ENCODE measurements at places on chromosomes 2 and 18.

DNA sequence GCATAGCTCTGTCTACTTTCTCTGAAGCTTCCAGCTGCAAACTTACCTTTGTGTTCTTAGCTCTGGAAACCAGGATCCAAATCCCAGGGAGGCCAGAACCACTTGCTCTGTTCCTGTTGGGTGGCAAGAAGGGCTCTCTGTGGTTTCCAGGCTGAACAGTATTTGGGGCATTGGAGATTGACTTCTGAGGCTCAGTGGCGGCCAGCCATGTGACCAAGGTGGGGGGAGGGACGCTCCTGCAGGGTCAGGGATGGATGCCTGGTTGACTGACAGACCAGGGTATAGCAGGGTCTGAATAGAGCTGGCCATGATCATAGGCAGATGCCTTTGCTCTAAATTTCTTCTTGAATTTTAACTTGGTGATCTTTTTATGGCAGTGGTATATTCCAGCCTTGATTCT lies 15.1 kb downstream of the SLC4A5 start:
- DNase-seq, result no peak

DNA sequence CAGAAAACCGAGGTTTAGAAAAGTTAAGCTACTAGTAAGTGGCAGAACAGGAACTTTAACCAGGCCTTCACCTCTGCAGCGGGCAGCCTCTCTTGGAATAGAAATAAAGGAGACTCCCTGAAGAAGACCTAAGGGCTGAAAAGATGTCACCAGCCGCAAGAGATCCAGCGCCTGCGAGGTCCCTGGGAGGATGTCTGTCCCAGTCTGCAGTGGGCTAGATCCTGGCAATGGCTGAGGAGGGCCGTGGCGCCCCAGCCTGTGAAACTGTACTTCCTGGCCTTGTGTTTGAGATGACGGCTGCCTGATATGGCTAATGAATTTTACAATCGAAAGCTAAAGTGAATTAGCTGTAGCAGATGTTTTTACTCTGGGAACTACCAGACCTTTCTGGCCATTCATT lies 300.6 kb upstream of the SALL3 start:
- no peak for DNase-seq

- no peak for DNase-seq
Measured at GRCh38 chr2:200397785-200398184, 91.3 kb downstream of the SPATS2L start.

DNA sequence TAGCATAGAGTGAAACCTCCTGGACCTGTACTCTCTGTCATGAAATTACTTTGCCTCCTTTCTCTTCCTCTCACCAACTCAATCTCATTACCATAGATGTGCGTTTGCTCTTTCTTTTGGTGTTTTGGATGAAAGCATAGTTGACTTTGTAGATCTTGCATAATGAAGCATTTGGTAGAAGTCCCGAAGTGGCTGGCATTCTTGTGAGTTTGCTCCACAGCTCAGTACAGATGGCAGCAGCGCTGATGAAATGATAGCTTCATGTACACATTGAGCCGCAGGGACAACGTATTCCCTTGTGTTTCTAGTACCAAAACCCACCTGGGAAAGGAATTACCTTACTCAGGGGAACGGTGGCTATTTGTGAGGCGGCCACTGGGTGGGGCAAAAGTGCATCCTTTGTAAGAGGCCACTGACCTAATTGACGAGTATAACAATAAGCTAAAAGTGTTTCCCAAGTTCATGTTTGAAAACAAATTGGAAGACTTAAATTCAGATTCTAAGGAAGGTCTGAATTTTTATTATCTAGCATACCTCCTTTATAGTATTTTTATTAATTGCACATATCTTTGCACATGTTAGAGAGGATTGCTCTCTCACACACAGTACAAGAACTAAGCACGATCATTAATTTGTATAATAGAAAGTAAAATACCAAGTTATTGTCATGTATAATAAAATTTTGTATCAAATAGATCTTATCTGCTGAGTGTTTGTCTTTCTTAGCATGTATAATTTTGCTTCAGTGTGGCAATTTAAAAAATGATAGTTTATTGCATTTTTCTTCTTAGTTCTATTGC lies 25.4 kb upstream of the CDH7 start:
- no peak for DNase-seq

DNA sequence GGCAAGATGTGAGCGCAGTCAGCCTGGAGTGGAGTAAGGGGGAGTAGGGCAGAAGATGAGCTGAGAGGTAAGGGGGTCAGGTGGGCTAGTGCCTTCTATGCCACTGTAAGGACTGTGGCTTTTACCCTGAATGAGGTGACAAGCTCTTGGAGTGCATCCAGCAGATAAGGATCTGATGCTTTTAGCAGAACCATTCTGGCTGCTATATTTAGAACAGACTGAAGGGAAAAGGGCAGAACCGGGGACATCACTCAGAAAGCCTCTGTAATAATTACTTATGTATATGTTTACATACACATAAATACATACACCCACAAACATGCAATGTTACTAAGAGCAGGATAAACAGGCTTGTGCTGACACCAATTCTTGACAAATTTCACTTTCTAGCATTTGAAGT lies 124.8 kb downstream of the DTNB start:
- DNase-seq, result no peak

DNA sequence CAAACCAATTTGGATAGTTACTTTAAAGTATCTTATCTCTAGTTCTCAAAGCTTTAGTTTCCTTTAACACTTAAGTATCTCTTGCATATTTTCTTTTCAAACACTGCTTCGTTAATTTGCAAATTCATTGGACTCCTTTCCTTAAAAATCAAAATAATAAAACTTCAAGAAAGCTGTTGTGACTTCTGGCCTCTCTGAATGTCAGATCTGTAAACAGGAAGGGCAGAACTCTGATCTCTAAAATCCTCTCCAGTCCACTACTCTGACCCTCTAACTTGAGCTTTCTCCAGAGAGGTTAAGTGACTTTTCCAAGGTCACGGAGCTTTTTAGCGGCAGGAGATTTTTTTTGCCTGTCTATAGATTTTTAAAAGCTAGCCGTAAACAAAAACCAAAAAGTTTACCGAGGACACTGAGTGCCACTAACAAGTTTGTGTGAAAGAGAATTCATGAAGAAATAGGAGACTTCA lies 155.5 kb downstream of the TGIF1 start:
- no peak for DNase-seq

DNA sequence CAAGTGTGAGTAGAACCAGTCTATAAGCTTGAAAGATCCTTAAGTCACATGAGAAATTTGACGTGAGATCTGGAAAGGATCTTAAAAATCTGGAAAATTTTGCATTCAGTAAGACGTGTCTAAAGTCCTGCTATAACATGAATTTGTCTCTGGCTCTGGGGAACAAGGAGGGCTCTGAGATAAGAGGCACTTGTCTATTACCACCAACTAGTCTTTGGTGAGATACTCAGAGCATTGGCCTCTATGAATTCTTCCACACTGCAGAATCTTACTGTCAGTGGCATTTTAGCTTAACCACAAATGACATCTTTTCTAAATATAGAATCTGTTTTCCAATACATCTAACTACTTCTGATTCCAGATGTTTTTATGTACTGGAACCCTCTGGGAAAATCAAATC lies 1504.5 kb downstream of the DPP10 start:
- DNase-seq, result no peak

DNA sequence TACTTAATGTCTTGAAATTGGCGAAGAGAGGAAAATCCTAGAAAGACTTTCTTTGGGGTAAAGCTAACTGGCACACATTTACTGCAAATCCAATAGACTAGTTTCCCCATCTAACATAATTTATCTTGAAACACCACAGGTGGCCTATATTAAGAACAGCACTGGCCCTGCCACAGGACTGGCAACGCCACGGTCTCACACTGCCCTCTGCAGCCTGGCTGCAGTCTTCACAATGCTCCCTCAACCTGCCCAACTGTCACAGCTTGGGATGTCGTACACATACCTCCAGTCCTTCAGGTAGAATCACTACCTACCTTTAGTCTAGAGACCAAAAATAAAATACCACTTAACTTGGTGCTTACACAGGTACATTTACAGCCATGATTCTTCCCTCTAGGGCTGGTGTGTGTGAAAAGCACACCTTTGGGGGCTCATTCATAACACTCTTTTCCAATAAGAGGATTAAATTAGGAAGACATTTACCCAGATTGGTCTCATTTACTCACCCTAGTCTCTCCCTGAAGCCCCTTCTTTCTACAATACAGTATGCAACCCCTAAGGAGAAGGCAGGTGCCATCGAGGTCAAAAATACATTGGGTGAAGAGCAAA lies 222.2 kb downstream of the C1D start:
- peak; percentile 31 for DNase-seq

DNA sequence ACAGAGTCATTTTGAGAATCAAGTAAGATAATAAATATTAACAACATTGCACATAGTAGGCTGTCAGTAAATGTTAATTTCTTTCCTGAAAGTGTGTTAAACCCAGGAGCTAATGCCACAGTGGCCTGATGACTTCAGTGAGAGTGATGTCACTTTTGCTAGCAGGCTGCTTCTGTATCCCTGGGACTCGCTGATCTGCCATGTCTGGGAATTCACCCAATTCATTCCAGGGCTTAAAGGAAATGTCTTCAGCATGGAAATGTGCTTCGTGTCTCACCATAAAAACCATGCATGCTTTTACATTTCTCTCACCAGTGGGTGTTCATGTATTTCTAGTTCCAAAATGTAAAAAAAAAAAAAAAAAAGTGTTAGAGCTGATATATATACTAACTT lies 56.8 kb upstream of the MAPRE3 start:
- DNase-seq, result no peak

- DNase-seq, result no peak
Measured at GRCh38 chr2:44110444-44110843, 58.2 kb upstream of the PPM1B start.

DNA sequence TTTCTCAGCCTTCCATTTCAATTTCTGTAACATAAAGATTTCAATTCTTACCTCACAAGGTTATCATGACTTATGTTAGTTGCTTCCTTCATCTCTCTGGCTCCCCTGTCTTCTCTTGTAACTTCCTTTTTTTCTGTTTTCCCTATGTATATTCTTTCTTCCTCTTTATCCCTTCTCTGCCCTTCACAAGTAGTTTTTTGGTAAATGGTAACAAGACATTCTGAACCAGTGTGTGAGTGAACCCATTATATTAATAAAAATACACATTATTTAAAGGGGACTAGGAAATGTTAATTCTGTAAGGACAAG lies 8.4 kb downstream of the ACSL3 start:
- no peak for DNase-seq

DNA sequence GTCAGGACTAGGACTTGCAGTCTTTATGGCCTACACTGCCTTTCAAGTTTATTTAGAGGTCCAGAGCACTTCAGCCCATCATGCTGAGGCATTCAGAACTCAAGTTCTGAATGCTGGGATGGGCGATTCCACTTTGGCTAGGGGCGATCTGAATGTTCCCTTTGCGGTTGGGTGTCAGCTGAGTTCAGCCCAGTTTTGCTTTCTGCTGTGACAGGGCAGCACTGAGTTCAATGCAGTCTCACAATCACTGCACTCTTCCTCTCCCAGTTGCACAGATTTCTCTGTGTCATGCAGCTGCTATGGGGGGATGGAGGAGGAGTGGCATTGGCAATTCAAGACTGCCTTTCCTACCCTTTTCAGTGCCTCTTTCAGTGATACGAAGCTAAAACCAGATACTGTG lies 1232.0 kb upstream of the FAM98A start:
- no peak for DNase-seq

- no peak for DNase-seq
Measured at GRCh38 chr2:130387804-130388203, 31.9 kb downstream of the PTPN18 start.

DNA sequence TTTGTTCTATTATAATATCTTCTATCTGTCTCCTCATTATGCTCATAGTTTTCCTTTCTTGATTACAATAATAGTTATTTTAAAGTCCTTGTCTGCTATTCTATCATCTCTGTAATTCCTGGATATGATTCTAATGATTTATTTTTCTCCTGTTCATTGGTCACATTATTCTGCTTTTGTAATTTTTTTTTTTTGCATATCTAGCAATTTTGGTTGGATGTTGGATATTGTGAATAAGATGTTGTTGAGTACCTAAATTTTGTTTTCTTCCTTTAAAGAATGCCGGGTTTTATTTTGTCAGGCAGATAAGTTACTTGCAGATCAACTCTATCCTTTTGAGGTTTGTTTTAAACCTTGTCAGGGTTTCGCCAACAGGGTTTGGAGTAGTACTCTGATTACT lies 25.2 kb downstream of the KATNAL2 start:
- no peak for DNase-seq

DNA sequence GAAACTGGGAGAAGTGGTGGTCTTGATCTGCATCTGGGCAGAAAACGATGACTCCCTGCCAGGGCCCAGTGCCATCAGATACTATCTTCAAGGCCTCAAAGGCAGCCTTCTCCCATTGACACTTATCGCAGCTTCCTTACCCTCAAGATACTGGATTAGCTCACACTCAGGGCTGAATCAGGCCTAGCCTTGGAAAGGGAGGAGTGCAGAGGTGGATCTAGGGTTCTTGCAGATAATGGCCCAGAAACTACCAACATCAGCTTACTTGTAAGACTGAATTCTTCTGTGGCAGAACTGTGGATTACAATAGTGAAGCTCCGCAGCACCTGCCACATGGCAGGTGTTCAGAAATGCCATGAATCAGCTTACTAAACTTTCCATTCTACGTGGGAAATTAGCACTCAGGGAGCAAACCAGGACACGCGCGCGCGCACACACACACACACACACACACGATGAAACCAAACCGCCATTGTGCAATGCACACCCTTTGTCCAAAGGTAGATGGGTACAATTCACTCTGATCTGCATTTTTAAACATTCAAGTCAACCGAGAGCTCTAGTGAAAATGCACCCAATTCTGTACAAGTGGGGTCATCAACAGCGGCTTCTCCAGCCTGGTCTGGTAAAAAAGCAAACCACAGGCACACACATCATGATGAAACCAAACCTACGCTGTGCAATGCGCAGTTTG lies 26.3 kb upstream of the TMEM182 start:
- no peak for DNase-seq

DNA sequence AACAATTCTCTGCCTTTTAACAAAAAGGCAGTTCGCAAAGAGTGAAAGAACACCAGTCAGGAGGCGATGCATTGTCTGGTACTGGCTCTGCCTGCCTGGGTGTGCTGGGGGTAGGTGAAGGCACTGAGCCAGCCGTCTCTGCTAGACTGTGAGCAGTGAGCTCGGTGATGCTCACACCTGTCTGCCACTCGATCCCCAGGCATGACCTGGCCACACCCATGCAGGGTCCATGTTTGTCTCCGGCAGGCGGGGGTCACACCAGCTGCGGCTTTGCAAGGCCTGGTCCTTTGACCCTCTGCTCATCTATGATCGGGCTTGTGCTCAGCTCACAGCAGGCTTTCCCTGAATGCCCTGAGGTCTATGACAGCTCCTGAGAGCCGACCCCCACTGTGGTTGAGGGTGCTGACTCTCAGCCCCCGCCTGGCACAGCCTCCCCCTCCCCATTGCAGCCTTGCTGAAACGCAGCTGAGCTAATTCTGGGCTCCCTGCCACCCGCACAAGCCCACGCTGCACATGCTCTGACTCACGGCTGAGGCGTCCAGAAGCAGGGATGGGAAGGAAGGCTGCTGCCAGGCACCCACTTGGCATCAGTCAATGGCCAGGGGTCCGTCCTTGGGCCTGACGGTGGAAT lies 23.7 kb downstream of the CRACDL start:
- DNase-seq, result peak; percentile 96

Measured in skeletal muscle cell (primary cell).